NK-92 treated with Interleukin-12 subunit alpha and Interleukin-12 subunit beta, amount 100 ng/mL, for 24 hours (cell line): ENCODE measurements at places on chromosomes 7 and 10.

- DNase-seq, result no peak
These were observed 71.9 kb downstream of the FZD1 start for GRCh38 chr7:91336106-91336505.

- DNase-seq, result no peak
These were observed 616.6 kb downstream of the XPNPEP1 start for GRCh38 chr10:109306698-109307097.

DNA sequence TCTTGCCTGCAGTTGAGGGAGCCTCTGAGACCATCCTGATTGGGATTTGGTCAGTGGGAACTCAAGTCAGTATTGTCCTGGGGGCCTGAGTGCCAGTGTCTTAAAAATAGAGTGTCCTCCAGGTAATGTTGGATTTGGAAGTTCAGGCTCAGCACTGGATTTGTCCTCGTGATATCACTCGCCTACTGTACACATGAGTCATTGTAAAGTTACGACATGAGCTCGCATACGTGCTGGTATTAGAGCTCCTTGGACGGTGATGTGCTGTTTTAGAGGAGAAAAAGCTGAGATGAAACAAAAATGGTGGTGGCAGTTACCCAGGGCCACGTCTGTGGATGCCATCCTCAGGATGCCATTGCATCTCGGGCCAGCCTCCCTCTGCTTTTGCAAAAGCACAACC lies 78.2 kb downstream of the MGMT start:
- DNase-seq, result no peak

- DNase-seq, result no peak
These were observed 8.8 kb upstream of the CALML5 start for GRCh38 chr10:5508161-5508604.

- DNase-seq, result no peak
These were observed 1.2 kb downstream of the GAL3ST4 start for GRCh38 chr7:100166970-100167911.

DNA sequence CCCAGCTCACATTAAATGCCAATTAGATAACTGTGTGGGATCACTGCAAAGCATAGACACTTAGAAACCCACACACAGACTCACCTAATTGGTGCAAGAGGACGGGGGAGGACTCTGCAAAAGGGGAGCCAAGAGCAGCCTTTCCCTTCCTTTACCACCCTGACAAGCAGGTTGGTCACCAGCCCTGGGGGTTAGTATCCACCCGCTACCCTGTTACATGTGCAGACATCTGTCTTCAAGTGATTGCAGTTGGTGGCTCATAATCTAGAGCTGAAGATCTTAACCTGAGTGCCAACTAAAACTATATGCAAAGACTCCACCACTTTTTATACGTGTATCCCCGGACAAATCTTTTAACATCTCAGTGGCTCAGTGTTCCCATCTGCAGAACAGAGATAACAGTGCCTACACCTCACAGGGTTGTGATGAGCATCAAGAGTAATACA lies 56.9 kb downstream of the SORBS1 start:
- DNase-seq, result no peak

GRCh38 chr10:48820231-48820630 lies 119.4 kb downstream of the LRRC18 start:
- DNase-seq, result no peak
